NCI-H1092 (cell line): ENCODE measurements at places on chromosomes 4 and X.
A peak's percentile ranks its signal among the peaks of the same experiment; 100 is the strongest.

GRCh38 chrX:111511477-111511876, at the start of gene SERTM2:
Gene SERTM2, plus strand, starts transcription at chrX:111511645. Its CDS starts 7,213 bp downstream, at chrX:111518858.
- no peak for DNase-seq

- no peak for DNase-seq
Observed at GRCh38 chr4:144450526-144450925, 195.4 kb upstream of the HHIP start.

DNA sequence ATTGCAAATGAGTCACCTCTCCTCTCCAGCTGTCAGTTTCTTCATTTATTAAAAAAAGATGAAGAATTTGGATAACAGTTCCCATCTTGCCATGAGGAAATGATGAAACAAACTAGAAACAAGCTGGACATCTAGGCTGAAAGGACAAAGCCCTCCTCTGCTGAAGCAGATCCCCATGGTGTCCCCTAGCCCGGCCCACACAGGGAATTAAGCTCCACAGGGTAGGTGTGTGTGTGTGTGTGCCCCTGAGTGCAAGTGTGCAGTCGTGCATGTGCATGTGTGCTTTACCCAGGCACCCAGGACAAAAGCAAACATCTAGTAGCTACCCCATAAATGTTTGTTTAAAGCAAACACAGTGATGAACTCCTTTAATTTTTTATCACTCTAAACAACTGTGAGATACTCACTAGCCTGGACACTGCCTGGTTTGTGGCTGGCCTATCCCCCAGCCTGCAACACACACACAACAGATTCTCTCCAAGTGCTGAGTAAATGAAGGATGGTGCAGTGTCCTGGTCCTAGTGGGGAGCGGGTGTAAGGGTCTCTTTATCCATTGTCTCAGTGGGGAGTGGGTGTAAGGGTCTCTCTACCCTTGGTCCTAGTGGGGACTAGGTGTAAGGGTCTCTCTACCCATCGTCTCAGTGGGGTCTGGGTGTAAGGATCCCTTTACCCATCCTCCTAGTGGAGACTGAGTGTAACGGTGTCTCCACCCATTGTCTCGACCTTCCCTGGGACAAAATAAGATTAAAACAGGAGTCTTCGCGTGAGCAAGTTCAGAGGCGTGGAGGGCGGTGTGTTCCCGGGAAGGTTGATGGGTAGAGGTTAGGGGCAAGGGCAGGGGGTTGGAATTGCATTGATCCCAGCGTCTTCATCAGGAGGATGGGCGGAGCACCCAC, 688 bp upstream of the EVC start:
- no peak for DNase-seq

DNA sequence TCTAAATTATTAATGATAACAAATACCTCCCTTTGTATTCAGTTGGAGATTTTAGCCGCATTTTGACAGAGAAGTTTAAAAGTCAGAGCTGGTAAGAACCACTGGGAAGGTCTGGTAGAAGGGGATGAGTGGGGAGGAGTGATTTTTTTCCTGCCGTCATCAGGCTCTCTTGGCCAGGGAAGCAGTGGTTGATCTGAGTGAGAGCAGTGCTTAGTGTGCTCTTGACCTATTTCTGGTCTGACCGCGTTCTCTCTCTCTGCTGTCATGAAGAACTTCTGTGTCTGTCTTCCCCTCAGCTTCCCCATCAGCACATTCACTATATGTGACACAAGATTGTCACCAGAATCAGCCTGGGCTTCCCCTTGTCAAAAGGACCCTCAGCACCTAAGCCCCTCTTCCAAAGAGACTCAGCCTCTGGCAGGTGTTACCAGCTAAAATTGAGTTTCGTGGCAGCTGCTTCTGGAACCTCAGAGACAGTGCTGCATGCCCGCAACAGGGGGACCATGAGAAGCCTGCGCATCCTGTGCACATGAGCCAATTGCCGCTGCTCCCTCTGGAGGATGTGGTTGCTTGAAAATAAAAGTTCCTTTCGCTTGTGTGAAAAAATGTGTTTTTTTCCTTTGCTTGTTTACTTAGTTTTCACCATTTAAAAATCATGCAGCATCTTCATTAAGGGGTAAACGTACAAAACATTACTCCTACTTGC, 268.9 kb downstream of the C4orf33 start:
- DNase-seq = peak; percentile 2

GRCh38 chrX:10564484-10564883, 55.9 kb downstream of the MID1 start:
- DNase-seq = no peak

- no peak for DNase-seq
Observed at GRCh38 chr4:168612450-168613135, 115.7 kb downstream of the PALLD start.

GRCh38 chrX:47674776-47675175, 15.8 kb upstream of the UXT start:
- DNase-seq = no peak

- no peak for DNase-seq
Observed at GRCh38 chrX:131330735-131331134, 41.6 kb upstream of the IGSF1 start.

GRCh38 chr4:38470735-38471262, 193.2 kb upstream of the KLF3 start:
- DNase-seq = no peak

GRCh38 chr4:184309241-184310170, 91.8 kb upstream of the ENPP6 start:
- no peak for DNase-seq

- DNase-seq = no peak
Observed at GRCh38 chrX:23981711-23982110, 45.3 kb downstream of the KLHL15 start.

DNA sequence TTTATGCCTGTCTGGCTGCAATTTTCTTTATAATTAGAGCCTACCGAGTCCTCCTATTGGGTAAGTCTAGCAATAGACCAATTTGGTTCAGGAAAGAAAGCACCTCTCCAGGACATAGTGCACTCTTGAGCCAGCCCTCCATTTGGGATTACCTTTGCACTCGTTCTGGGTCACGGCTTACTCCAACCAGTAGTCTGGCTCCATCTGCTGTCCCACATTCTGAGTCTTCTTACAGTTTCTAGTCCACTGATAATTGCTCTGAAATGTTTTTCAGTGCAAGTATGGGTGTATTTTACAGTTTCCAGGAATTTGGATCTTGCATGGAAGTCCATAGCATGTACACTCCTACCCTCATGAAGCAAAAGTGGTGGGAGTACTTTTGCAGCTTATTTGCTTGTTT, 34.8 kb upstream of the USP51 start:
- no peak for DNase-seq

- no peak for DNase-seq
Observed at GRCh38 chr4:126532527-126532926, 1100.2 kb upstream of the INTU start.

GRCh38 chr4:117134386-117134785, 49.0 kb upstream of the TRAM1L1 start:
- no peak for DNase-seq

GRCh38 chrX:80014141-80014940, at the start of gene TBX22:
Gene TBX22, plus strand, starts transcription at chrX:80014753. Its CDS starts 7,517 bp downstream, at chrX:80022270.
- no peak for DNase-seq

- DNase-seq = no peak
Observed at GRCh38 chr4:113574636-113575103, 186.9 kb downstream of the CAMK2D start.

GRCh38 chr4:83266689-83267088, 17.9 kb downstream of the COQ2 start:
- DNase-seq = no peak

DNA sequence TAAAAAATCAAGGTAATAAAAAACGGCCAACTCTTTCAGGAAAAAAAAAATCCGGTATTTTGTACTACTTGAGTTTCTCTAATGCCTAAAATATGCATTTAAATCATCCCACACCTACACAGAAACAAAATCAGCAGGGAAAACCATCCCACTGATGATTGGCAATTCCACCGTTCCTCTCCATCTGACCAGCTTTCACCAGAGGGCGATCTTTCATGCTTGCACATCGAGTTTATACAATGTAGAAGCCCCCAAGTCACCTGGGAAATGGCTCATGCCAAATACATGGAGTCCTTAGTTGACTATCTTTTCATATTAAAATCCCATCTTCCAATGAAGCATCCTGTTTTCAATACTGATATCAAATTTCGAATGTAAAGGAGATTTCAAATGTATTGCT, 69.2 kb downstream of the PTCHD1 start:
- DNase-seq = no peak

DNA sequence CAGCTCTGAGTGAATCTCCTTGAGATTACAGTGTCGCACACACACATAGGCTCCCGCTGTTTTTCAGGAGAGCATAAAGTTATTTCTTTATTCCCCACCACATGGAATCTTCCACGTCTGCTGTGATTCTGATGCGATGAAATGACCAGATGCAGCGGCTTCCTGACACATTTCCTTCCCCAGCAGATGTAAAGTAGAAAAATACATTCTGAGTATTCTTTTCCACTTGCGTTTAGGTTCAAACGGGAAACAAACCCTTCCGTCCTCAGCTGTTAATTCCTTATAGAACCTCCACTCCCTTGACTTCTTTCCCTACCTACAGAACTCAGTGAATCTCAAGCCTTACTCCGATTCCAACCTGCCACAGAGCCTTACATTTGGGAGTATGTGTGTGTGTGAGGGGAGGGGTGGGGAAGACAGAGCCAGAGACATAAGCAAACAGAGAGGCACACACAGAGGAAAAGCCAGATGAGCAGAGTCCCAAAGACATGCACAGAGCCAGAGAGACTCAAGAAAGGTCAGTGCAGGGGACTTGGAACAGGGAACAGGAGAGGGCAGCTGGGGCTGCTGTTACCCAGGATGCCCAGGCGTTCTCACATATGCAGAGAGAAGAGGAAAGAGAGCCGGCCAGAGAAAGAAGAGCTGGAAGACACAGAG, 47.3 kb downstream of the SETD7 start:
- DNase-seq = no peak

DNA sequence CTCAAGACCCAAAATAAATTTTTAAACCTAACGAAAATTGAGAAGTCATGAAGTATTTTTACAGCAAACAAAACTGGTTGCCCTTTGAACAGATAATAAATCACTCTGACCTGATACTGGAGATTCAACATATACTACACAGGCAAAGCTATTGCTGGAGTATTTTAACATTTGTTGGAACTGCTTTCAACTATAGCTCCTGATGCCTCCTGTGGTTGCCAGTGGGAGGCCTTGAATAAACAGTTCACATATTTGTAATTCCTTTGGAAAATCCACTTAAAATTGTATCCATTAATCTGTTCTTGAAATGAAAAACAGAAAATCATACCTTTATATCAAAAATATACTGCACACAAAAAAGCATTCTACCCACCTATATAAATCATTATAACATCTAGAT, 605.1 kb downstream of the KCTD8 start:
- DNase-seq = no peak

- peak; percentile 47 for DNase-seq
Observed at GRCh38 chr4:103091601-103092223, 7.9 kb downstream of the BDH2 start.

DNA sequence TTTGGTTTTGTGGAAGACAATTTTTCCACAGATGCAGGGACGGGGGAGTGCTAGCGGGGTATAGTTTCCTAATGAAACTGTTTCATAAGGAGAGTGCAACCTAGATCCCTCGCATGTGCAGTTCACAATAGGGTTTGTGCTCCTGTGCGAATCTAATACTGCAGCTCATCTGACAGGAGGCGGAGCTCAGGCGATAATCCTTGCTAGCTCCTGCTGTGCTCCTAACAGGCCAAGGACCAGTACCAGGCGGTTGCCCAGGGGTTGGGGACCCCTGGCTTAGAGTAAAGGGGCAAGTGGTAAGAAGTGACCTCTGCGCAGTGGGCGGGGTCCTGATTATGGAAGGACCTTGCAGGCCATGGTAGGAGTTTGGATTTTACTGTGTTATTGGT, 3.8 kb downstream of the SCML1 start:
- no peak for DNase-seq

- peak; percentile 99 for DNase-seq
Observed at GRCh38 chr4:113762186-113763028, 869 bp upstream of the CAMK2D start.

- DNase-seq = peak; percentile 58
Observed at GRCh38 chrX:46573892-46574773, 568 bp downstream of the CHST7 start.

GRCh38 chr4:140358281-140358680, 15.2 kb upstream of the SCOC start:
- DNase-seq = no peak

DNA sequence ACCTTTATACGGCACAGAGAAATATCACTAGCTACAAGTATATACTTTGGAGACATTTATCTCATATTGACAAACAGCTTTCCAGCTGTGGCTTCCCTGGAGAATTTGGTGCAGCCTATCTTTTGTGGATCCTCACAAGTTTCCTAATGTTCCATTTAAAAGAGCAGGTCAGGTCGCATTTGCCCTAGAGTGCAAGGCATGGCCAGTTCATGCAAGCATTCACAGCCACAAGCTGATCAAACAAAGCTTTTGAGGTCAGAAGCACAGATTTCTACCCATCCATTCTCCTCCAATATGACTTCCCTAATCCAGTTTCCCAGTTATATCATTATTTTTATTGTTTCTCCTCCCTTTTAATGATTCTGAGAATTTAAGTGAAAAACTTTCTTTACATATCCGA, 1008.4 kb upstream of the AGA start:
- no peak for DNase-seq
